ENCODE measurements at places on chromosomes 1 and 21.

- no peak for DNase-seq
Observed at GRCh38 chr1:231272880-231273279, 31.9 kb downstream of the GNPAT start.

- no peak for DNase-seq
Observed at GRCh38 chr21:24590261-24590660, 1017.0 kb downstream of the MRPL39 start.

- no peak for DNase-seq
Observed at GRCh38 chr1:83075107-83075506, 923.8 kb downstream of the TTLL7 start.

DNA sequence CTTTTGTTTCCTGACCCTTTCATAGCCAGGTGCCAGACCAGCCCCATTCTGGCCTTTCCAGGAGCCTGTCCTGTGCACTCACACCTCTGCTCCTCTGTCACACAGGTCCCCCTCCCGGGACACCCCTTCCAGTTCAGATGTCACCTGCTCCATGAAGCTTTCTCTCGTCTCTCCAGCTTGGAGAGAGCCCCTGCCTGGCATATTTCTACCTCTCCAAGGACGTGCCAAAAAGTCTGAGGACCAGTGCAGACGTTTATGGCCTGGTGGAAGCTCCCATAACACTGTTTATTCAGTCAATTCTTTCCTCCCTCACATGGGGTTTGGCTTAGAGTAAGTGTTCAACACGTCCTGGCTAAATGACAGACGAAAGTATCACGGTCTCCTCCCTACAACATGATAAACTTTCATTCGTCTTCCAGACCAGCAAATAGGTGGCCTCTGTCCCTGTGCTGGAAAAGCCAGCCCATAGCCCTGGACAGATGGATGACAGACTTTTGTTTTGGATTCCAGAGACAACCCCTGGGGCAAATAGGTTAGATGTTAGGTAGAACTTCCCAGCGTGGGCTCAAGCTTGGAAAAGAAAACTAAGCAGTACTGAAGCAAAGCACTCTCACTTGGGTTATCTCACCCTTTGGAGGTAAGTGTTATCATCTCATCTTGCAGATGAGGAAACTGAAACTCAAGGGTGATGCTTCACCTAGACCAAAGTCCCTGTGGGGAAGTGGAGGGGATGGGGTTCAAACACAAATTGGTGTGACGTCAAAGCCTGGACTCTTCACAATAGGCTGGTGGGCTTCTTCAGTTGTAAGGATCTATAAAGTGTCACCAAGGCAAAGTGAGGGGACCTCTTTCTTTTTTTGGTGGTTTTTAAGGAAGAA lies 52.9 kb upstream of the ECE1 start:
- DNase-seq, result no peak

- no peak for DNase-seq
Observed at GRCh38 chr1:228336308-228337030, 70.2 kb downstream of the TRIM11 start.

- no peak for DNase-seq
Observed at GRCh38 chr1:20720631-20721091, 2.9 kb upstream of the KIF17 start.

- no peak for DNase-seq
Observed at GRCh38 chr1:30778979-30779293, 21.4 kb upstream of the LAPTM5 start.

- no peak for DNase-seq
Observed at GRCh38 chr1:10140981-10141380, 69.4 kb upstream of the KIF1B start.

GRCh38 chr21:33682992-33683627 lies 40.8 kb downstream of the ITSN1 start:
- no peak for DNase-seq

DNA sequence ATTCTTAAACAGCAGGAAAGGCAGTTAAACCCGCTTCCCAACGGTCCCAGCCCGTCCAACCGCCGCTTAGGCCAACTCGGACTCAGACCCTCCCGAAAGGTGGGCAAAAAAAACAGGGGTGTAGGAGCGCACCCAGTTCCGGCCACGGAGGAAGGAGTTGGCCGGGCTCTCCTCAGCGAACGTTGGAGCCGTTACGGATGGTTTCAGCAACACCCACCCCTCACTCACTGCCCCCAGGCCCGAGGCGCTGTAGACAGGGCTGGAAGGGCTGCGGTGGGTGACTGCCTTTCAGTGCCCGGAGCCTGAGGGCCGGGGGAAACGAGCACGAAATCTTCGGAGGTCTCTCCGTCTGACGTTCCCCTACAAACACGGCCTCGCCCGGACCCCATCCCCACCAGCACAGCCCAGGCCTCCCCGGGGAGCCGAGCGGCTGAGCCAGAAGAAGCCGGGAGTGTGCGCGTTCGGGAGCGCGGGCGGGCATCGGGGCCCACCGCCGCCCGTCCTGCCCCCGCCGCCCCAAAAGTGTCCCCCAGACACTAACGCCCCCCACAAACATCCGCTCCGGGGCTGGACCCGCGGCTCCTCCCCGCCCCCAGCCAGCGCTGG lies 1.3 kb downstream of the KDM5B start:
- DNase-seq, result no peak

DNA sequence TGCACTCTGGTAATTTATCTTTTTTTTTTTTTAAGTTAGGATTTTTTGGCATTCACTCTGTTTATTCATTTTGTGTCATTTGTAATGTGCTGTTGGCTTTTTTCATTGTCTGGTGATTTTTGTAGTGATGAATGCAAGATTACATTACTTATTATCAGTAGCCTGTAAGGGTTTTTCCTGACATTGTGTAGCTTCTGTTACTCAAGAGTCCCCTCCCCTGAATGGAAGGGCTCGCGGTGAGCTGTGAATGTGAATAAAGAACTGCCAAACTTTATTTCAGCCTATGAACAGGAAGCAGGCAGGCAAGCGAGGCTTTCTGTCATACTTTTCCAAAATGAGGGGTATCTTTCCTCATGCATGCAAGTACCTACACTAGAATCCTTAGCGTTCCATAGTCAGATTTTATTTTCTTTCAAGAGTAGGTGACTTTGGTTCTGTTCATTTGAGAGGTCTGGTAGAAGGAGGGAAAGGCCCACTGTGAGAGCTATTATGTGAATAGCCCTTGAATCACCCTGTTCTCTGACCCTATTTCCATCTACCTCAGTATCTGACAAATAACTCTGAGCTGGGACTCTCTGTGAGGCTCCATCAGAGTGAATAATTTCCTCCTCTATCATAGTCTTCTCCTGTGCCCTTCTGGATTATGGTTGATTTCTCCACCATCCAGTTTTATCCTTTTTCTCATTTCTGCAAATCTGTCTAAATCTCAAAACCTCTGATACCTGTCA lies 114.0 kb downstream of the CD247 start:
- no peak for DNase-seq

DNA sequence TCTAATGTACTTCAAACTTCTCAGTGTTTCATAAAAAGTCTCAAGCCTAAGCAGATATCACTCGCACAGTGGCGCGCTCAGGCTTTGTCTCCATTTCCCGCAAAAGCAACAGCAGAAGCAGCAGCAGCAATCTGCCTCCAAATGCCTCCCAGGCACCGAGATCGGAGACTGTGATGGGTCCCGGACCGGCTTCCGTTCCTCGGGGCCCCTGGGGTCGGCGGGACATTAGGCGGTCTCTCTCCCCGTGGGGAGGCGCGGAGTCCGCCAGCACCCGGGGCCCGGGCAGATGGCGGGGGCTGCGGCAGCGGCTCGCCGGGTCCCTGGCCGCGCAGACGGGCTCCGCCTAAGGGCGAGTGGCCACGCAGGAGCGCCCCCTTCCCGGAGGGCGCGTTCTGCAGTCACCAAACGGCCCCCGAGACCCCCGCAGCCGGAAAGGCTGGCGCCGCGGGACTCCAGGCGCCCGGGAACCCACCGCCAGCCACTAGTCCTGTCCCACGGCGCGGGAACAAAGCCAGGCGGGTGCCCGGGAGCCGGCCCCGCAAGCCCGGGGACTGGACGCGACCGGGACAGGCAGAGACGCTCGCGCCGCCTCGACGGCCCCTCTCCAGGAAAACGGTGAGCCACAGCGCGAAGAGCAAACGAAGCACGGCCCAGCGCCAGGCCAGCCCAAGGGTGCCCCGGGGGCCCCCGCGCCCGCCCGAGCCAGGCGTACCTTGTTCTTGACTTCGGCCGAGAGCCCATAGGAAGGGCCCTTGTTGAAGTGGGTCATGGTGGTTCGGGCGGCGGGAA lies 590 bp downstream of the CNN3 start:
- DNase-seq, result peak; percentile 28

DNA sequence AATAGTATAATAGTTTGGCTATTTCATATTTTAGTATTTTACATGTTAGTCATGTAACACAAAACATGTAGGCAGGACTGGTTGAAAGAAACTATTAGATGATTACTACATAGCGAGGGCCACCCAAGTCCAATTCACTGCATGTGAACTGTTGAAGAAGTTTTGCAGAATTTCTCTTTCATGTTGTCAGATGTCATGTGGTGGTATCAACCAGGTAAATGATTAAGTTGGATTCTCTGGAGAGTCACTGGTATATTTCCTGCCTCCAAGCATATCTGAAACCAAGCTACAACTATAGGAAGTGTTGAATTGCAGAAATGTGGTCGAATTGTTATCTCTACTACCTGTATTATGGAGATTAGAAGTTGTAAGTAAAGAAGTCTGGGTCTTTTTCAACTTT lies 137.8 kb upstream of the DPYD start:
- DNase-seq, result no peak

DNA sequence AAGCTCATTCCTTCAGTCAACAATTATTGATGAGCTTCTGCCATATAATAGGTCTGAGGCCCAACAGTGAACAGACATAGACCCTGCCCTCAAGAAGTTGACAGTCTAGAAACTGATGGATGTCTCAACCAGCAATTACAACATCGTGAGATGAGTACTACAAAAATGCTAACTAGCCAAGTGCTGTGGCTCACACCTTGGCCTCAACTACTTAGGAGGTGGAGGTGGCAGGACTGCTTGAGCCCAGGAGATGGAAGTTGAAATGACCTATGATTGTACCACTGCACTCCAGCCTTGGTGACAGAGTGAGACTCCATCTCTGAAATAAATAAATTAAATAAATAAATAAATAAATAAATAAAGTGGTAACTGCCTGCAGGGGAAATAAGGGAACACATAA lies 11.7 kb upstream of the PTP4A2 start:
- DNase-seq, result no peak

- DNase-seq, result no peak
Observed at GRCh38 chr1:23483321-23484252, at the start of gene ASAP3. Gene ASAP3 (minus strand): TSS chr1:23484179. CDS start chr1:23484133, 46 bp downstream.

GRCh38 chr21:24255591-24255990 lies 1351.7 kb downstream of the MRPL39 start:
- DNase-seq, result no peak

- DNase-seq, result no peak
Observed at GRCh38 chr1:151635479-151636072, 23.7 kb downstream of the SNX27 start.

- no peak for DNase-seq
Observed at GRCh38 chr1:210597555-210598134, 268.9 kb downstream of the HHAT start.

DNA sequence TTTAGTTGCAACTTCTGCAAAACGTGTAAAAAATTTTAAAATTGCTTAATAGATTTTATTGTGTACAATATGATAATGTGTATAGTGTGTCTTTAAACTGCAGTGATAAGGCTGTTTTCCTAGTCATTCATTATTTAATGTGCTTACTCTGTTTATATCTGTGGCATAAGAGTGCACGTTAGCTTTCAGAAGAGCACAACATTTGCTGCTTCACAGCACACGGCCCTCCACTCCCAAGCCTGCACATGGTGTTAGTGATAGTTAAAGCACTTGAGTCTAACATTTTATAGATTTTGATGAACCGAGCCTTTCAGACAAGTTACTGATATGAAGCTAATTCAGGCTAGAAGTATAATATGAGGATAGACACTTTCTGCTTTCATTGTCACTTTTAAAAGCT lies 120.6 kb downstream of the ADGRL2 start:
- no peak for DNase-seq

DNA sequence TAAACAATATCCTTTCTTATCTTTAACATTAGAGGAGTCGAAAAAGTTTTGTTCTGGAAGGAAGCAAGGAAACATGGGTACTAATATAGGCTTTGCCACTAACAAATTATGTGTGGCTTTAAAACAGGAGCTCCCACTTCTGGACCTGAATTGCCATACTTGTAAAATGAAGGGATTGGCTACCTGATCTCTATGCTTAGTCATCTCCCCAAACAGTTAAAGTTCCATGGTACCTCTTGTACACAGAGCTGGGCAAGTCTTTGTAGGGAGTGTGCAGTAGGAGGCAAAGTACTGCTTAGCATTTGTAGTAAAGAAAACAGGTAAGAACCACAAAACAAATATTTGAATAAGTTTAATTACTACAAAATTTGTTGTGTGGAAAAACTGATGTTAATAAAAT lies 81.3 kb downstream of the MAST2 start:
- no peak for DNase-seq

- no peak for DNase-seq
Observed at GRCh38 chr1:93408203-93408602, 39.7 kb upstream of the FNBP1L start.

GRCh38 chr1:81165963-81166362 lies 634.8 kb upstream of the ADGRL2 start:
- no peak for DNase-seq

DNA sequence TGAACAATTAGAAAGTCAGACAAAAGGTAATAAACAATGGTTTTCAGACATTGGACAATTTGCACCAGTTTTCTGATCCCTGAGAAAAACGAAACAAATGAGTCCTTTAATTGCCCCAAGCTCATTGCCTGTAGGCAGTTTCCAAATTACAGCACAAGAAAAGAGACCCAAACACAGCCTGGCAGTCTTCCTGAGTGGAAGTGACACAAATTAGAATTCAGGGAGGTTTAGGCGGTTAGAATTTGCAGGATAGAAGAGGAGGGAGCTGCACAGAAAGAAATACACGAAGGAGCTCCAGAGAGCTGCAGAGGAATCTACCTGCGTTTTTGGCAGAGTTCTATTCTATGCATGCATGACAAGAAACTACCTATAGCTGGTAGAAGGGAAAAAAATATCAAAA lies 115.7 kb downstream of the PIGK start:
- no peak for DNase-seq

GRCh38 chr1:15088281-15088971 lies 65.1 kb upstream of the TMEM51 start:
- no peak for DNase-seq

GRCh38 chr1:200780545-200781369 lies 42.1 kb downstream of the CAMSAP2 start:
- no peak for DNase-seq
